ENCODE measurements at places on chromosomes 12 and 14.

GRCh38 chr12:53737093-53737808 is 10.0 kb upstream of the CALCOCO1 start:
- no peak for DNase-seq

- DNase-seq = no peak
These were observed 510.6 kb downstream of the RERGL start for GRCh38 chr12:17579205-17580026.

GRCh38 chr14:104335176-104335575 is 196.8 kb downstream of the KIF26A start:
- no peak for DNase-seq

DNA sequence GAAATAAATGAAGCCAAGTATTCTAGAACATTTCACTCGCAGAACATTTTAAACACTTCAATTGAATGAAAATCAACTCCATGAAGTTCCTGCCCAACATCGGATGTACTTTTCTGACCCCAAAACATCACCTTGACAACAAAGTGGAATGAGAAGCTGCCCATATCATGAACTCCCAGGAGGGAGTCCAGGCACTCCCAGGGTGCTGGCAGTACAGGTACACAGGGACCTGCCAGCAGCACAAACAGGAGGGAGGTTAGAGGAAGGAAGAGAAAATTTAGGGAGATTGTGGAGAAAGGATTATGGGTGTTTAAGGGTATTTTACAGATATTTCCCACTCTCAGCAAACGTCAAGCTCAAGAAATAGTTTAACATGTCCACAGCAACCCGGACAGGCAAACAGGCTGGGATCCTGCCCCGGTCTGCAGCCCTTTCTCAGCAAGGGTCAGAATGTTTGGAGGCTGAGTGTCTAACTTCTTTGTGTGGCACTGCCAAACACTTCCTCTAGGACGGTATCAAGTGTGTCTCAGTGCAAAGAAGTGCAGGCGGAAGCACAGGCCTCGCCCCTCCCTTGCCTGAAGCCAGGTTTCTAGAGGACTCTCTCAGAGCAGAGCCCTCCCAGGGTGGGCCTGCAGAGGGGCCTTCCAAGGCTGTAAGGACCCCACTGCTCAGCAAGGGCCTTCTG is 72.2 kb downstream of the SETD3 start:
- no peak for DNase-seq

Measured in stimulated activated CD4-positive, alpha-beta T cell treated with anti-CD3 and anti-CD28 coated beads, Interleukin-1b, Interleukin-23, amount 100 ng/mL, for 48 hours (primary cell).